ENCODE measurements at places on chromosomes 2 and 18. TPM values are rescaled to one million over a fixed set of nuclear protein-coding genes. Genes with fewer than 3 reads are reported as not detected.

The NPPC gene
- total RNA-seq, result not detected

- no peaks in the 10 kb centered on the region for H3K4me1 ChIP-seq
- H3K36me3 ChIP-seq, result no peaks in the 10 kb centered on the region
- H3K27ac ChIP-seq, result no peak overlapping the region
- no peaks in the 10 kb centered on the region for H3K27me3 ChIP-seq
These were observed 316.5 kb downstream of the SMAD2 start for GRCh38 chr18:47613929-47614328.

DNA sequence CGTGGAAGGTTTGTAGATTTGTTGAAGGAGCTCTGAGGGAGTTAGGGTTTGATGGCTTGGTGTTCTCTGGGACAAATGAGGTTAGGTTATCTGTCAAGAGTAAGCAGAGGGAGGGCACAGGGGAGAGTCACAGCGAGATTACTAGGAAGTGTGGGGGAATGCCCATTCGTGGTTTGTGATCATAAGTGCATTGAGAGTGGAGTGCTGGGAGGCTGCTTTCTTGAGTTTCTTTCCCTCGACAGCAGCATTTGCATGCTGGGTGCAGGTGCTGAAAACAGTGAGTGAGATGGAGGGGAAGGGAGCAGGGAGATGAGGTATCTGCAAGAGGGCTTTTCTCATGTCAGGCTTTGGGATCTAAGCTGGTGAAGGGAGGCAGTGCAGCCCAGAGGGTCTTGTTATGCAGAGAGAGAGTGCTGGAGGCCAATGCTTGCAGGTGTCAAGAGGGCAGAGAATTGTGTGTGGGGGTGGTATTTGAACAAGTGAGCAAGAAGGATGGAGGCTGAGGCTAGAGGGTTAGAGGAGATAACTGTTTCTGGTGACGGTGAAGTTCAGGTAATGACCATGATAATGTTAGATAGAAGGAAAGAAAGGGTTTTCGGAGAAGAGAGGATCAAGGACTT, 8.8 kb downstream of the RALB start:
- H3K4me3 ChIP-seq, result no peak overlapping the region
- DNase-seq, result no peak

GRCh38 chr2:98669675-98670074, 61.3 kb downstream of the MGAT4A start:
- no peak overlapping the region for H3K4me3 ChIP-seq
- no peaks in the 10 kb centered on the region for H3K36me3 ChIP-seq
- H3K27me3 ChIP-seq, result no peaks in the 10 kb centered on the region
- no peak for DNase-seq
- no peaks in the 10 kb centered on the region for H3K4me1 ChIP-seq
- no peak overlapping the region for H3K27ac ChIP-seq

DNA sequence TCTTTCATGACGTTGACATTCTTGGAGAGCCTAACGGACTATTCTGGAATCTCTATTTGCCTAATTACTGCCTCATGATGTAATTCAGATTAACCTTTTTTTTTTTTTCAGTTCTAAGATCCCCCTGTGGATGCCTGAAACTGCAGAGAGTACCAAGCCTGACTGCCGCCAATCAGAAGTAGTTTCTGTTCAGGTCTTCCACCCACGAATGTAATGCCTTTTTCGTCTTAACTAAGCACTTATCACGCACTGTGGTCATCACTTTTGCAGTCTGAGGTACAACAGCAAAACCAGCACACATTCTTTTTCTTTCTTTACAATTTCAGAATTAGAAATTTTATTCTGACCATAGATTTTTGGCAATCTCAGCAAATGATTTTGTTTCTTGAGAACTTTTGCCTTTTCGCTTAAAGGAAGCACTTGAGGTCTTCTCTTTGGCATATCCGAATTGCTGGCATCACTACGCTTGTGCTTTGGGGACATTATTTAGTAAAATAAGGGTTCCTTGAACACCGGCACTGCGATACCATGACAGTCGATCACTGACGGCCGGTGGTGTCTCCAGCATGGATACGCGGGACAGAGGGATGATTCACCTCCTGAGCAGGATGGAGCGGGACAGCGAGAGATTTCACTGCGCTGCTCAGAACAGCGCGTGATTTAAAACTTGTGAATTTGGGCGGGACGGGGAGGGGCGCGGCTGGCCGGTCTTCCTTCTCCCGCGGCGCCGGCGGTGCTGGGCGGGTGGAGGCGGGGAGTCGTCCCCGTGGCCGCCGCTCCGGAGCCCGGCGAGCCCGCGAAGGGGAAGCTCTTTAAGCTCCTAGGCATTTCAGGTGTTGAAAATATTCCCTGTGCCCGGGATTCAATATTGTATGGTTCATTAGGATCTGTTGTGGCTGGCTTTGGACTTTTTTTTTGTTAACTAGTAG, 32.0 kb upstream of the GPR55 start:
- peaks cover 19% of the 10 kb centered on the region for H3K27me3 ChIP-seq
- H3K27ac ChIP-seq, result no peak overlapping the region
- H3K4me1 ChIP-seq, result no peaks in the 10 kb centered on the region
- H3K36me3 ChIP-seq, result no peaks in the 10 kb centered on the region
- DNase-seq, result peak; percentile 65

The NEU4 gene
- 0.56 TPM for total RNA-seq

GRCh38 chr18:160831-161570, 2.6 kb downstream of the USP14 start:
- peaks cover 24% of the 10 kb centered on the region for H3K36me3 ChIP-seq
- no peak for DNase-seq
- H3K27me3 ChIP-seq, result no peaks in the 10 kb centered on the region
- H3K27ac ChIP-seq, result no peak overlapping the region
- H3K4me1 ChIP-seq, result peaks cover 9% of the 10 kb centered on the region

The TMEM247 gene
- total RNA-seq, result not detected

The IL36A gene
- not detected for total RNA-seq

DNA sequence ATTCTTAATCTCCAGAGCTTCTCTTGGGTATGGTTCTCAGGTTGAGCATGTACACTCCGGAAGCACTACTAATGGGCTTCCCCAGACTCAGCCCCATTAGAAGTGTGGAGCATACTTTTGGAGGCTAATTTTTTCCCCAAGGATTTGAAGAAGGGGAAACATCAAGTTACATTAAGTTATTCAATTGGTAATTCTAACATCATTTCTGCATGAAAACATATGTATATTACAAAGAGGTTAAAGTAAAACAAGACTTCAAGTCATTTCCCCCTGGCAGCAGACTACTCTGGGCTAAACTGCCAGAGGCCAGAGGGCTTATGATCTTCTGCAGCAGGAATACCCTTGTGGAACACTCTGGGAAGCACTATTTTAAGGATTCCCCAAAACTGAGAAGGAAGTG, 227.7 kb upstream of the STK17B start:
- H3K36me3 ChIP-seq, result no peaks in the 10 kb centered on the region
- DNase-seq, result no peak
- no peak overlapping the region for H3K27ac ChIP-seq
- no peaks in the 10 kb centered on the region for H3K27me3 ChIP-seq

DNA sequence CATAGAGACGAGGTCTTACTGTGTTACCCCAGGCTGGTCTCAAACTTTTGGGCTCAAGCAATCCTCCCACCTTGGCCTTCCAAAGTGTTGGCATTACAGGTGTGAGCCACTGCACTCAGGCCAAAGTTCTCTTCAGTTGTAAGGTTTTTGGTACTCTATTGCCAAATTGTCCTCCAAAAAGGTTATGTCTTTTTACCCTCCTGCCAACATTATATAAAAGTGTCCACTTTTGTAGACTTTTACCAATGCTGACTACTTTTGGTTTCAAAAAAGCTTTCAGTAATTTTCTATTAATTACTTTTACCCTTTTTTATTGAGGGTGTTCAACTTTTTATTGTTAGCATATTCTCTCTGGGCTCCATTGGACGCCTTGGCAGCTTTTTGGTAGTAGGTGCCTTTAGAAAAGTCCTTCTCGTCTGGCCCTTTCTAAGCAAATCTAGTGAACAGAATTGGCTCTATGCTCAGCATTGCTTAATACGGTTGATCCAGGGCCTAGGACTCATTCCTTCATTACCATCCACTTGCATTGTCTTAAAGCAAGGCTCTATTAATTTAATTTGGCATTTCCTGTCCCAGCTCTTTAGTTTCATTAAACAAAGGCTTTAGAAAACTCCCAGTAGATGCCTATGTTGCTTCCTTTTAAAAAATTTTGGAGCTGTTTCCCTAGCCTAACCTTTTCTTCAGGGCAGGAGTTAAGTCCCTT, 16.7 kb upstream of the IL1A start:
- DNase-seq, result no peak
- H3K36me3 ChIP-seq, result no peaks in the 10 kb centered on the region
- H3K4me1 ChIP-seq, result no peaks in the 10 kb centered on the region
- no peak overlapping the region for H3K27ac ChIP-seq
- no peaks in the 10 kb centered on the region for H3K27me3 ChIP-seq

GRCh38 chr18:48208432-48209140, 200.6 kb downstream of the ZBTB7C start:
- no peaks in the 10 kb centered on the region for H3K36me3 ChIP-seq
- H3K4me3 ChIP-seq, result no peak overlapping the region
- no peak for DNase-seq

The SPP2 gene
- total RNA-seq, result not detected

DNA sequence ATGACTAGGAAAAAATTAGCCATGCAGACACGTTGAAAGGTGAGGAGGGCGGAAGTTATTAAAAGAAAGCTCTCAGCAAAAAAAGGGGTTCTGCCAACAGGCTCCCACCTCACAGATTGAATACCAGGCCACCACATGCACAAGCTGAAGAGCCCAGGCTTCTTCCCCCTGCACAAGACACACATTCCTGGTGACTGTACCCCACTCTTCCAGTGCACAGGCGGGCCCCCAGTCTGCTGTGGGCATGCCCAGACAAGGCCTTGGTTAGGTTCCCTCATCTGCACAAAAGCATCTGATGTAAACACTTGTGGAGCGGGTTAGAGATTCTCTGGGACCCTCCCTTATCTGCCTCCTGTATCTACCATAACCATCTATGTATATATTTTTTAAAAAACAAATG, 81.7 kb downstream of the AGPS start:
- H3K36me3 ChIP-seq, result no peaks in the 10 kb centered on the region
- no peaks in the 10 kb centered on the region for H3K27me3 ChIP-seq
- DNase-seq, result no peak

The STARD6 gene
- total RNA-seq, result not detected

The LYPD1 gene
- total RNA-seq, result 2.3 TPM
